Left lung (tissue), 14 donors: ENCODE measurements at places on chromosomes 16 and 17. TPM values are rescaled to one million over a fixed set of nuclear protein-coding genes. Genes with fewer than 3 reads are reported as not detected.
A peak's percentile ranks its signal among the peaks of the same experiment; 100 is the strongest.

PIK3R5 gene
- polyA plus RNA-seq, result 1.5 TPM

PPP4C gene
- 73.6 TPM for polyA plus RNA-seq

CBLN1 gene
- 0.18 TPM for polyA plus RNA-seq

TMED6 gene
- polyA plus RNA-seq, result 4.0 TPM

NPIPA8 gene
- 44.8 TPM for polyA plus RNA-seq

DNA sequence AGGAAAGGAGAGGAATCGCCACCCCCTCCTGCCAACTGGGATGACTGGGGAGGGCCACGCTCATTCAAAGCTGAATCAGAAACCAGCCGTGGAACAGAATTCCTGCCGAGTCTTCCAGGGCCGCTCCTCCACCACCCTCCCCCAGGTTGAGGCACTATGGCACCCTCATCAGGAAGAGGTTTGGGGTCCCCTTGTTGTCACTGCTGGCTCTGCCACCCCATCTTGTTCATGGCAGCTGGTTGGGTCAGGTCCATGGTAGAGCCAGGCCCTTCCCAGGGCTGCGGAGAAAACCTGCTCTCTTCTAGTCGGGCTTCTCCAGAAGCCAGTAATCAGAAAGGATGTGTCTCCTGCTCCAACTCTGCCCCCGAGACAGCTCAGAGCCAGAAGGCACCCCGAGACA lies 41.8 kb downstream of the KCNJ12 start:
- no peak overlapping the region for H3K4me3 ChIP-seq
- H3K27me3 ChIP-seq, result no peaks in the 10 kb centered on the region
- no peak overlapping the region for H3K27ac ChIP-seq

DNA sequence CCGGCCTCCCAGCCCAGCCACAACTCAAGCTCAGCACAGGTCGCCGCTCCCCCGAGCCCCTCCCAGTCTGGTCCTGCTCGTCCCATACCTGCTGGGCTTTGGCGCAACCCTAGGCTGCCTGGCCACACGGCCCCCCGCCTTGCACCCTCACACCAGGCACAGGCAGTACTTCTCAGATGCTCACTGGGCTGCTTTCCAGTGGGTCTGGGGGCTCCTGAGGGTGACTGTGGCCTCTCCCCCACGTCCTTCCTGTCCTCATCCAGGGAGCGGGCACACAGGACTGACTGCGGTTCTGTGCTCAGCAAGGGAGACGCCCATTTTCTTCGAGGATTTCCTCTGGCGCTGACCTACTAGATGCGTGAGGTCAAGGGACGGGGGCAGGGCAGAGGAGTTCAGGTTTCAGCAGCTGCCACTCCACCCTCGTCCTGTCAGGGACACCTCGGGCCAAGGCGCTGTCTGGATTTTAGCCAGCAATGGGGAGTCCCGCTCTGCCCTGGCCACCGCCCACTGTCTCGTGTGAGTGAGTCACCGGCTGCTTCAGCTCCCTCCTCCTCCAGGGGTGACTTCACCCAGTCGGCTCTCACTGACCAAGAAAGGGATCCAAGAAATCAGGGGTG lies 115.8 kb downstream of the NPIPB11 start:
- H3K4me1 ChIP-seq, result peaks cover 30% of the 10 kb centered on the region
- H3K4me3 ChIP-seq, result no peak overlapping the region
- no peak overlapping the region for H3K27ac ChIP-seq
- DNase-seq, result peak; percentile 79
- H3K27me3 ChIP-seq, result no peaks in the 10 kb centered on the region

- H3K27me3 ChIP-seq, result no peaks in the 10 kb centered on the region
- H3K4me3 ChIP-seq, result no peak overlapping the region
- no peak for DNase-seq
- no peaks in the 10 kb centered on the region for H3K4me1 ChIP-seq
Observed at GRCh38 chr16:48471435-48471834, 86.2 kb upstream of the SIAH1 start.

DNA sequence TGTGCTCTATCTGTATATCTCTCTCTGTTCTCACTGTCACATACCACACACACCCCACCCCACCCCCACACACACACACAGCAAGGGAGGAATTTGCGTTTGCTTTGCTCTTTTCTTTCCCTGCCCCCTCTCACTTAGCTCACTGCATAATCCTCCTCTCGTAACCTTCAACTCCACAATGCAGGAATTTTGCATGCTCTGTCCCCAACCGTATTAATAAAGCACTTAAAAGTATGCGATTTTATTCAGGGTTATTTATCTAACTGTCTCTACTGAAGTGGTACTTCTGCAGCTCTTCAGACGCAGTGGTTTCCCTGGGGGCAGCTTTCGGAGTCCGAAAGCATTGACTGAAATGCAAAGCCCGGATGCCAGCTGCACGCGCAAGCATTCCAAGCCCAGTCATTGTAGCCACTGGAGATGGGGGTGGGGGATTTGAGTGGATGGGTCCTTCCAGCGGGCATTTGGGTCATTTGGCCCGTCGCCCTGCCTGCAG lies 105.4 kb upstream of the RBFOX1 start:
- no peak for DNase-seq
- H3K27me3 ChIP-seq, result no peaks in the 10 kb centered on the region
- no peaks in the 10 kb centered on the region for H3K36me3 ChIP-seq
- H3K4me1 ChIP-seq, result no peaks in the 10 kb centered on the region
- no peak overlapping the region for H3K4me3 ChIP-seq

- H3K27ac ChIP-seq, result no peak overlapping the region
- DNase-seq, result no peak
- H3K36me3 ChIP-seq, result no peaks in the 10 kb centered on the region
- no peaks in the 10 kb centered on the region for H3K27me3 ChIP-seq
- no peak overlapping the region for H3K4me3 ChIP-seq
- peaks cover 12% of the 10 kb centered on the region for H3K4me1 ChIP-seq
Observed at GRCh38 chr16:69863401-69864281, 87.5 kb upstream of the CLEC18A start.

- H3K27me3 ChIP-seq, result no peaks in the 10 kb centered on the region
- H3K27ac ChIP-seq, result no peak overlapping the region
- no peak for DNase-seq
- H3K4me3 ChIP-seq, result no peak overlapping the region
- peaks cover 16% of the 10 kb centered on the region for H3K4me1 ChIP-seq
Observed at GRCh38 chr17:59149051-59149450, 5.9 kb downstream of the SKA2 start.

- H3K27ac ChIP-seq, result no peak overlapping the region
- DNase-seq, result peak; percentile 27
- no peaks in the 10 kb centered on the region for H3K36me3 ChIP-seq
- H3K27me3 ChIP-seq, result no peaks in the 10 kb centered on the region
Observed at GRCh38 chr17:51362811-51363585, 102.7 kb downstream of the UTP18 start.

DNA sequence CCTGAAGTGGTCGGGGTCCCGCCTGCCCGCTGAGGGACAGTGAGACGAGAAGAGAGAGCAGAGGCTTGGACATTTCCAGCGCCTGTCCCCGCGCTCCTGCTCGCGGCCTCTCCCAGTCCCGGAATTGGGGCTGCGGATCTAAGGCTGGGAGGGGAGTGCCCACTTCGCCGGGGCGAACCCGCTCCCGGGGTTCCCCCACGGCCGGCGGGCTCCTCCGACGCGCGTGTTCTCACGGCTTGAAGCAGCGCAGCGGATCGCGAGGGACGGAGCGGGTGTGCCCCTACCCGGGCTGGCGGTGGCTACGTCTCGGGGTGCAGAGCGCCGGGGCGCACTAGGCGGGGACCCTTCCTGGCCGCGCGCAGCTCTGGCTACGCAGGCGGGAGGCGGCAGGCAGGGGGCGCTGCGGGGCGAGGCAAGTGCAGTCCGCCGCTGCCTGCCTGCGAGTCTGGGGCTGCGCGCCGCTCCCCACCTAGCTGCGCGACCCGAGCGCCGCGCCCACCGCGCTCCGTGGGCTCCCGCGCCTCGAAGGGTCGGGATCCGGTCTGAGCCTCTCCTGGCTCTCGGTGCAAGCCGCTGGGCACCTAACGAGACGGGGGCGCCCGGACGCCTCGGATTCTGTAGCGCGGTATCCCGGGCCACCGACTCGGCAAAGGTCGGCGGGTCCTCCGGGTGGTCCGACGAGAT lies 1.2 kb downstream of the NGFR start:
- H3K27me3 ChIP-seq, result peaks cover 42% of the 10 kb centered on the region
- DNase-seq, result no peak
- no peaks in the 10 kb centered on the region for H3K36me3 ChIP-seq
- H3K4me1 ChIP-seq, result peaks cover 32% of the 10 kb centered on the region

GRCh38 chr17:41486809-41487530 lies 2.7 kb downstream of the KRT36 start:
- H3K4me3 ChIP-seq, result no peak overlapping the region
- peaks cover 9% of the 10 kb centered on the region for H3K4me1 ChIP-seq
- H3K27me3 ChIP-seq, result peaks cover 12% of the 10 kb centered on the region
- no peak overlapping the region for H3K27ac ChIP-seq
- DNase-seq, result no peak
- H3K36me3 ChIP-seq, result no peaks in the 10 kb centered on the region

DNA sequence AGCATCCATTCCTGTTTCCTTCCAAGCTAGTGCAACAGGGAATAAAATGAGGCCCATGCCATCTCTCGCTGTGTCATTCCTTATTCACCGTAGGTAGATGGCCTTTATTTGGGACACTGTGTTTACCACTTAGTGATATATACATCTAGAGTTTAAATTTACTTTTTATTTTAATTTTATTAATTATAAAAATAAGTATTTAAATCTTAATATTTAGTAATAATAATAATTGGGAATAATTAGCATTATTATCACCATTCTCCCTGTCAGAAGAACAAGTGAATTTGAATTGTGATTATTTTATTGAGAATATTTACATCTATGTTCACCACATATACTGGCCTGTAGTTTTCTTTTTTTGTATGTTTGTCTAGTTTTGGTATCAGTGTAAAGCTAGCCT lies 692.9 kb upstream of the KIF2B start:
- H3K36me3 ChIP-seq, result no peaks in the 10 kb centered on the region
- H3K27me3 ChIP-seq, result no peaks in the 10 kb centered on the region
- H3K4me1 ChIP-seq, result no peaks in the 10 kb centered on the region
- H3K27ac ChIP-seq, result no peak overlapping the region
- no peak for DNase-seq

GRCh38 chr17:66717641-66718058 lies 117.3 kb upstream of the CACNG5 start:
- H3K36me3 ChIP-seq, result no peaks in the 10 kb centered on the region
- DNase-seq, result no peak
- H3K4me1 ChIP-seq, result no peaks in the 10 kb centered on the region
- H3K27ac ChIP-seq, result no peak overlapping the region
